Activated CD4-positive, CD25-positive, alpha-beta regulatory T cell treated with anti-CD3 and anti-CD28 coated beads, Interleukin-2, amount 50 U/mL, for 24 hours (primary cell): ENCODE measurements at places on chromosomes 7 and 10.

DNA sequence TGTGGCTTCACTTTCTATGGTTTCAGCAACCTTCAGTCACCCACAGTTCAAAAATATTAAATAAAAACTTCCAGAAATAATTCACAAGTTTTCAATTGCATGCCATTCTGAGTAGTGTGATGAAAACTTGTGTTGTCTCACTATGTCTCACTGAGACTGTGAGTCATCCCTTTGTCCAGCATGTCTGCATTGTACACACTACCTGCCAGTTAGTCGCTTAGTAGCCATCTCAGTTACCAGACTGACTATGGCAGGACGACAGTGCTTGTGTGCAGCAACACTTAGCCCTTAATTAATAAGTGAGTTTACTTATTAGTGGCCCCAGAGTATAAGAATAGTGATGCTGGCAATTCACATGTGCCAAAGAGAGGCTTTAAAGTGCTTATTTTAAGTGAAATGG, 22.5 kb downstream of the CCDC186 start:
- ATAC-seq, result no peak

- peak; percentile 53 for ATAC-seq
These were observed 3.9 kb downstream of the UBE2H start for GRCh38 chr7:129948877-129949291.

DNA sequence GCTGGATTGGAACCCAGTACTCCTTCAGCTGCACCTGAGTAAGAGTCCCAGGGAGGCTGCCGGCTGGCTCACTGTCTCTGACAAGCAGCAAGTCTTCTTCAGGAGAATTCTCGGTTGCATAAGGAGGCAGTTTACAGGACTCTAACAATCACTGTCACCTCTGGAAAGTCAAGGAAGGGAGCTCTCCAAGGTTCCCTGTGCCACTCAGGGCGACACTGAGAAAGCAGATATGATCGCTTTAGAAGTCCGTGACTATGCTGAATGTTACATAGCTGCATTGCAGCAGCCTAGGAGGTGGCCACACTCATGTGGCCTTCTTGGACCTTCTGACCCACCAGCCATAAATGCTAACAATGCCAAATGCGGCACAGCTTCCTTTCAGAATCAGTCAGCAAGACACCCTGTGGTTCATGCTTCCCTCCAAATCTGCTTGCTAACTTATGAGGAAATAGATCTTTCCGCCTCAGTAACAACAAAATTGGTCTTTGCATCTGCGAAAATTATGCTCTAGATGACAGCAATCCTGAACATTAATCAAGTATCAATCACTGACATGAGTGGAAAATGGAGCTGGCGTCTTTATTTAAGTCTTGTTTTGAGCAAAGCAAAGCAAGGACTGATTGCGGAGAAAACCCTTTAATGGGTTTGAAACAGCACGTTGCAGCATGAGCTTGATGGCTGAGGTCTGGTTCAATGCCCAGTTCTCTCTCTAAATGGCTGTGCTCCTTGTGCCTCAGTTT, 132.9 kb downstream of the ATXN7L1 start:
- ATAC-seq, result no peak

- ATAC-seq, result no peak
These were observed 12.7 kb upstream of the EFCAB10 start for GRCh38 chr7:105594034-105594433.

- no peak for ATAC-seq
These were observed 32.8 kb downstream of the CPVL start for GRCh38 chr7:29113384-29114102.

DNA sequence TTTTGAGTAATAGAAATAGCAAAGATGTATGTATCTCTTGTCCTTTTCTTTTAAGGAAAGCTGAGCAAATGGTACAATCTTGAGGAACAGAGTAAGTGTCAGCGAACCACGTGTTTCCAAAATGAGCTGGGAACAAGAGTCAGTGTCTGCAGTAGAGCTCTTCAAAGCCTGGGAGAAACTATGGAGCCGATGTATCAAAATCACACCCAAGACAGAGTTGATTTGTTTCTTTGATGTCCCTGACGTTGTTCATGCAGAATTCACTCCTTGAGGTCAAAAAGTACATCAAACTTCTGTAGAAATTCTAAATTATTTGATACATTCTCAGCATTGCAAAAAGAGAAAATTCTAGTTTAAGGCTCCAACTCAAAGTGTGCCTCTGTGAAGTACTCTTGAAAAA, 216.5 kb downstream of the SKIDA1 start:
- ATAC-seq, result no peak

GRCh38 chr7:4561795-4562194, 120.3 kb upstream of the FOXK1 start:
- no peak for ATAC-seq

DNA sequence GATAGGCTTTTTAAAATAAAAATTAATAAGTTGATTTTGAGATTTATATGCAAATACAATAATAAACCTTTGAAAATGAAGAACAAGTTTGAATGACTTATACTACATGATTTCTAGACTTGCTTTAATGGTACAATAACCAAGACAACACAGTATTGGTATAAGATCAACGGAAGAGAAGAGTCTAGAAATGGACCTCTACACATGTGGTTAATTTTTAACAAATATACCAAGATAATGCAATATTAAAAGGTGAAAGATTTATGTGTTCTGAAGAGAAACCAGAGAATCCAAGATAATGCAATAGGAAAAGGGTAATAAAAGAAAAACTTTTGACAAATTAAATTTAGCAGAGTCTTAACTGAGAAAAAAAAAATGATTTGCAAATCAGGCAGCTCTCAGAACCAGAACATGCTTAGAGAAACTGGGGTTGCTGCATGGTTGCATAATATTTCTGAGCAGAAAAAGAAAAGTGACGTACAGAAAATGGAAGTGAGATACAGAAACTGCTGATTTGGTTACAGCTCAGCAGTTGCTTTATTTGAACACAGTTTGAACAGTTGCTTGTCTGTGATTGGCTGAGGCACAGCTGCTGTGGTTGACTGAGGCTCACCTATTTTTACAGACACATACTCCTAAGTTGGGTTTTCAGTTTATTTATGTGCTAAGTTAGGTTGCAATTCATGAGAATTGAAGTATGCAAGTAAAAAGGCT, 365.9 kb downstream of the CRPPA start:
- no peak for ATAC-seq

- no peak for ATAC-seq
These were observed 153.3 kb upstream of the INSYN2A start for GRCh38 chr10:127349737-127350136.

- peak; percentile 25 for ATAC-seq
These were observed 206 bp downstream of the UPF2 start for GRCh38 chr10:12042409-12042796.

- no peak for ATAC-seq
These were observed 31.0 kb downstream of the AMZ1 start for GRCh38 chr7:2719007-2719406.

DNA sequence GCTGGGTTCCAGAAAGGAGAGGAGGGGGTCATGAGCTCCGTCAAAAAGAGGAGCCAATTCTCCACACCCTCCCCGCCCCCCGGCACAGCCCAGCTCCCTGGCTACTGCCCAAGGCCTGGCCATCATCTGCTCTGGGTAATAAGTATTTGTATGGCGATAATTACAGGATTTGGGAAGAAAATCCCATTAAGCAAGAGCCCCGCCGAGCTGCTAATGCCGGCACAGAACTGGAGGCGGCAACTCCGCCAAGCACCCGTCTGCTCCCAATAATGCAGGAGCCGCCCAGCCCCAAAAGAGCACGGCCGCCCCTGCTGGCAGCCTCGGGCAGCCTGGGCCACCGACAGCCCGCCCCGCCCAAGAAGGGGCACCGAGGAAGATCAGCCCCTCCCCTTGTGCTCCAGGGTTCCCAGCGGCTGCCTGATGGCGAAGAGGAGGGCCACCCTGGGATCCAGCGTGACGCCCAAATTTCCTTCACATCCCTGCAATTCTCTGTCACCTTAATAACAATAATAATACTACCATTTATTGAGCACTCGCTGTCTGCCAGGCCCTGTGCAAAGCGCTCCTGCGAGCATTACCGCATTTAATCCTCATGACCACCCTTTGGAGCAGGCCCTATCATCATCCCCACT, 5.9 kb downstream of the SLIT1 start:
- ATAC-seq, result no peak

DNA sequence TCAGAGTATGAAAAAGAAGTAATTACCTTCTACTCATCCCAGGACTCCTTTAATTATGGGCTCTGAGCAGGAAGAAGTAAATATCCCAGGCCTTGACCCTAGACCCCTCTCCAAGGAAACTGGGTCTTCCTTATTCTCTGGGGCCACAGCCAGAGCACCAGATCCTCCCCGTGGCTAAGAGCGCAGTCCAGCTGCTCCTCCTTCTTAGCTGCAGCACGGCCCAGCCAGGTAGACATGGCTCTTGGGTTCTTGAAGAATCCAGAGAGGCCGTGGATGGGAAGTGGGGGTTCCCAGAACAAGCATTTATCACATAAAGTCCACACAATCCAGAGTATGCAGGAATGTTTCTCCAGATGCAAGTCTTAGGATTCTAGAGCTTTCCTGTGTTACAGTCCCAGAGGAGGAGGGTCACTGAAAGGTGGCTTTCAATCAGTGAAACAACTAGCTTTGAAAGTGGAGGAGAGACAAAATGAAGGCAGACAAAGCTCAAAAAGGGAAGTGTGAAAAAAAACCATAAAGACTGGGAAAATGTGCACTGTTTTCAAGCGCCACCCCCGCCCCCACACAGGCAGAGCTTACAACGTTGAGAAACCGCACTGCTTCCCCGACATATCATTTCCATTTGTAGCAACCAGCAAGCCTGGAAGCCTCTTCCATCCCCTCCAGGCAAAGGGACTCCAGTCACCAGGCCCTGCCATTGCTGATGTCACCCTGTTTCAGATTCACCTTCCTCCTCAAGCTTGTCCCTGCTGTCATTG, 396.5 kb upstream of the MKI67 start:
- no peak for ATAC-seq

GRCh38 chr10:21487416-21488180, 37.9 kb downstream of the SKIDA1 start:
- ATAC-seq, result no peak

- peak; percentile 31 for ATAC-seq
These were observed 4.9 kb downstream of the SMARCD3 start for GRCh38 chr7:151243408-151244195.

GRCh38 chr10:71302874-71303568, 16.0 kb upstream of the SLC29A3 start:
- ATAC-seq, result peak; percentile 48

DNA sequence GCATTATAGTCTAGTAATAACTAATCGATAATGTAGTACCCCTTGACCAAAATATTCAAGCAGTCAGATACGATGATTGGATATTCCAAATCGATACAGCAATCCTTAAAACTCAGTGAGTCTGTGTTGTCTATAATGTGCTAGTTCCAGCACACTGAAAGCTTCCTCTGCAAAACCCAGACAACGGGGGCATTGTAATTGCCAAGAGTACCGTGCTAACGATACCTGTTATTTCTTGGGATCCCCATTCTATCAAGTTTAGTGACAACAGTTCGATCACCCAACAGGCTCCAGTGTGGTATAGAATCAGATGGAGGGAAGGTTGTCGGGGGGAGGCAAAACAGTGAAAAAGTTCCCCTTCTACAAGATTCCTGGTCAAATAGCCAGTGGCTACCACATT, 865 bp downstream of the ZNF438 start:
- ATAC-seq, result no peak

DNA sequence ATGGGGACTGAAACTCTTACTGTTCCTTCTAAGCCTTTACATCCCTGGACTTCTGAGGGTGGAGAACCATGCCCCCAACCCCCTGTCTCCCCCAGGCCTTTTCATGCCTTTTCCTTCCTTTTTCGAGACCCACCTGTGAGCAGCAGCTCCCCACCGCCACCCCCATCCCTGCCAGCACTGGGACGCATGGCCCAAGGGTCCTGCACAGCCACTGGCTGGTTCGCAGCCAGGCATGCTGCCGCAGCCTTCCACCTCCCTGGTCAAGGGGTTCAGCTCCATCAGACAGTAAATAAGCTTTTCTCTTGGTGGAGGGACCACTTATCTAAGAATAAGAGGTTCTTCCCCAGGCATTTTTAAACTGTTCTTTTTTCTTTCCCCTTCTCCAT, 584.4 kb downstream of the GRM8 start:
- ATAC-seq, result no peak

- no peak for ATAC-seq
These were observed 209.1 kb upstream of the VWC2 start for GRCh38 chr7:49564379-49564714.

DNA sequence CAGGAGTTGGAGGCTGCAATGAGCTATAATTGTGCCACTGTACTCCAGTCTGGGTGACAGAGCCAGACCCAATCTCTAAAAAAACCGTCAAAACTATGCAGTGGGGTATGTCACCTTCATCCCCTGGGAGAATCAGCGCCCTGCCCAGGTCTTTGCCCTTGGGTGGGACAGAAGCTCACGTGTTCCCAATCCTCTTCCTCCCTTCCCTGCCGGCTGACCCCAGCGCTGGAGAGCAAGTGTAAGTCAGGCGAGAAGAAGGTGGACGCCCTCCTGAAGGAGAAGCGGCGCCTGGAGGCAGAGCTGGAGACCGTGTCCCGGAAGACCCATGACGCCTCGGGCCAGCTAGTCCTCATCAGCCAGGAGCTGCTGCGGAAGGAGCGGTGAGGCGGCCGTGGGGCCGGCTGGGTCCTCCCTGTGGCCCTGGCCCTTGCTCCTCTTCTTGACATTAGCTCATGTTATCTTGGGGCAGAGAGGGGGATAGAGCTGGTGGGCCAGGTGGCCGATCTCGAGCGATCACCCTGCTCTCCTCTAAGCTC, 64.8 kb upstream of the GTF2IRD1 start:
- ATAC-seq, result no peak

GRCh38 chr7:104791080-104791479, 222.9 kb upstream of the KMT2E start:
- ATAC-seq, result no peak

- ATAC-seq, result no peak
These were observed 356.3 kb downstream of the DNAJB6 start for GRCh38 chr7:157693071-157693520.

GRCh38 chr7:103687272-103687671, 241.3 kb upstream of the SLC26A5 start:
- ATAC-seq, result no peak

GRCh38 chr10:127485153-127485857, 63.8 kb upstream of the NPS start:
- ATAC-seq, result no peak

GRCh38 chr10:12208460-12208859, 12.5 kb downstream of the CDC123 start:
- ATAC-seq, result no peak
